ENCODE measurements at places on chromosomes 3 and 15.

DNA sequence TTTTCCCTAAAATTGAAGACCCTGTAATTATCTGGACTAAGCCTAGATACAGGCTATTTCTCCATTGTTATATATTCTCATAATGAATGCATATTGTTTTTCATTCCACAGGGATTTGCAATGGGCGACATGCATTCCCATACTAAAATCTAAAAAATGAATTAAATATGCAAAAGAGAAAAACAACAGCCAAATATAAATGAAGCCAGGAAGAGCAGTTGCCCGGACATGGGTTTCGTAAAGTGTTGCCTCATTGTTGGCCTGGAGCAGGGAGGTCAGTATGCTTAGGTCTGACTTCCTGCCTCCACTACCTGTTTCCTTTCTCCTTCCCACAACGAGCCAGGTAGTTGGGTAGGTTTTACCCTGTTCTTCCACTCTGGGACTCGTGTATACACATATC is 27.1 kb upstream of the SLCO3A1 start:
- DNase-seq = no peak

- DNase-seq = no peak
Measured at GRCh38 chr15:41133454-41133853, 17.4 kb upstream of the INO80 start.

DNA sequence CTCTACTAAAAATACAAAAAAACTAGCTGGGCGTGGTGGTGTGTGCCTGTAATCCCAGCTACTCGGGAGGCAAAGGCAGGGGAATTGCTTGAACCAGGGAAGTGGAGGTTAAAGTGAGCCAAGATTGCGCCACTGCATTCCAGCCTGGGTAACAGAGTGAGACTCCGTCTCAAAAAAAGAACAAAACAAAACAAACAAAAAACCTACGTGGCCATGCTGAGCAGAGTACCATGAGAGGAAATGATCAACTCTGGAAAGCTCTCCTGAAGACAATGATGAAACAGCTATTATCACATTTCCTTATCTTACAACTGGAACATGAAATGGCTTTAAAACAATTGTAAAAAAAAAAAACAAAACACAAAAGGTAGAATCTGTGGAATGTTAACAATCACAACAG is 75.2 kb downstream of the CHSY1 start:
- DNase-seq = no peak

DNA sequence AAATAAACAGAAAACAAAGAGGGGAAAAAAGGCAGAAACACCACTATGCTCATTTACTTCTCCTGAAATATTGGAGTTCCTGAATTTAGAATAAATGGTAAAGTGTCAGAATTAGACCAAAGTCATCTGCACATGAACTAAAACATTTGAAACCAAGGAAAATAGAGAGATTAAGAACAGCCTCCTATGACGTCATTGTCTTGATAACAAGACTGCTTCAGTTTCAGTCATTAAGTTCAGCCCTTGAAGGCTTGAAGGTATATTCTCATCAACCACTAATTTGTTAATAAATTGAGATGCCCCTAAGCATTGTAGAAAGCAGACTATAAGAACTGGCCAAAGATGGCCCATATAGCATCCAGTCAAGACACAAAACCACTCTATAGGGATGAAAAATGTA is 2.5 kb downstream of the SUMF1 start:
- DNase-seq = no peak

DNA sequence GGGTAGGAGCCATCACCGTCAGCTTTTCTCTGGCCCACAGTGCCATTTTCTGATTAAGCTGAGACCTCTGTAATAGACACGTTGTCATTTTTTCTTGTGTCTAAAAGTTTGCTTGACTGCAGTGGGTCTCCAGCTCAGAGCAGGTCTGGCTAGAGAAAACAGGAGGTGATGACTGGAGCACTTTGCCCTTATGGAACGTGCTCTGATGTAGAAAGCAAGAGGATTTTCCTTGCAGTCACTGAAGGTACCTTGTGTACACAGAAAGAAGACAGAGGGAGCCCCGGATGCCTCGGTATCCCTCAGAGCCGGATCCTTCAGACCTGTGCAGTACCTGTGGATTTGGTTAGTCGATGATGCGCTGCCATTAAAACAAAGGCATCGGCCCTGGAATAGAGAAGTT is 76.2 kb downstream of the IGF1R start:
- no peak for DNase-seq

DNA sequence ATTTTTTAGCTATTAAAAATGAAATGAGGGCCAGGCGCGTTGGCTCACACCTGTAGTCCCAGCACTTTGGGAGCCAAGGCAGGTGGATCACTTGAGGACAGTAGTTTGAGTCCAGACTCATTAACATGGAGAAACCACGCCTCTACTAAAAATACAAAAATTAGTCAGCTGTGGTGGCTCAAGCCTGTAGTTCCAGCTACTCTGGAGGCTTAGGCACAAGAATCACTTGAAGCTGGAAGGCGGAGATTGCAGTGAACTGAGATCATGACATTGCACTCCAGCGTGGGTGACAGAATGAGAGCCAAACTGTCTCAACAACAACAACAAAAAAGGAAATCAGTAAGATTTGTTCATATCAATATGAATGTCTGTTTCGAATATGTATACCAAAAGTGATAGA is 517.1 kb downstream of the ROBO1 start:
- no peak for DNase-seq

- no peak for DNase-seq
Measured at GRCh38 chr3:69214241-69214640, 91.8 kb upstream of the LMOD3 start.

- DNase-seq = no peak
Measured at GRCh38 chr15:75208501-75209288, 7.0 kb downstream of the C15orf39 start.

- no peak for DNase-seq
Measured at GRCh38 chr15:58148120-58148519, 9.9 kb downstream of the AQP9 start.

GRCh38 chr15:73564255-73564654 is 68.9 kb downstream of the NPTN start:
- no peak for DNase-seq

GRCh38 chr3:77620009-77620408 is 580.1 kb downstream of the ROBO2 start:
- DNase-seq = no peak

GRCh38 chr3:82157952-82158351 is 396.5 kb upstream of the GBE1 start:
- no peak for DNase-seq

DNA sequence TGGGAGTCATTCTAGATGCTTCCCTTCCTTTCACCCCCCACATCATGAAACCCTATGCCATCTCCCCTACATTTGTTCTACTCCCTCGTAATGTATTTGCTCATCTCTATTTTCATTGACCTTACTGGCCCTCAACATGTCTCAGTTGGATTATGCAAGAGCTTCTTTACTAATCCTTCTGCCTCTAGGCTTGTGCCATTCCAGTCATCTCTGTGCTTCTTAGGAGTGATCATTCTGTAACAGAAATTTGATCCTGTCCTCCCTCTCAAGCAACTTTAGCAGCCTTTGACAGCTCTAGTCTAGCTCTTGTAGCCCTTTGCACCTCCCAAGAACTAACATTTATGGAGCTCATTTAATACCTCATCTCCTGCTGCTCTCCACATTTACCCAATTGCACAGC is 64.7 kb downstream of the ISL2 start:
- no peak for DNase-seq

DNA sequence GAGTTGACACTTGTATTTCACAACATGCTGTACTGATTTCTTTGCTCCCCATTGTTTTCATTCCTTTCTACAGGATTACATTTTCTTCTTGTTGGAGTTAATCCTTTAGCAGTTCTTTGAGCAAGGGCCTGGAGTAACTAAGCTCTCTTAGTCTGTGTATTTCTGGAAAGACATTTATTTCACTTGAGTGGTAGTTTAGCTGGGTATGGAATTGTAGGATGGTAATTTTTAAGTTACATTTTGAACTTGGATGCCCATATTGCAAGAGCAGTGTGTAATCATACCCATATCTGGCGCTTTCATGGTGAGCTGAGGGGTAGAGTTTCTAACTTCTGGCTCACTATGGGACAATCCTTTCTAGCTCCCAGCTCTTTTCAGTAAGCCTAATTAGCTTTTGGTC is 74.6 kb downstream of the SLC6A11 start:
- no peak for DNase-seq

- no peak for DNase-seq
Measured at GRCh38 chr3:113304102-113304501, 92.7 kb downstream of the BOC start.
